ENCODE measurements at places on chromosomes 7 and 10.
A peak's percentile ranks its signal among the peaks of the same experiment; 100 is the strongest.

GRCh38 chr10:85900061-85900460, 466.5 kb downstream of the GRID1 start:
- DNase-seq, result no peak

DNA sequence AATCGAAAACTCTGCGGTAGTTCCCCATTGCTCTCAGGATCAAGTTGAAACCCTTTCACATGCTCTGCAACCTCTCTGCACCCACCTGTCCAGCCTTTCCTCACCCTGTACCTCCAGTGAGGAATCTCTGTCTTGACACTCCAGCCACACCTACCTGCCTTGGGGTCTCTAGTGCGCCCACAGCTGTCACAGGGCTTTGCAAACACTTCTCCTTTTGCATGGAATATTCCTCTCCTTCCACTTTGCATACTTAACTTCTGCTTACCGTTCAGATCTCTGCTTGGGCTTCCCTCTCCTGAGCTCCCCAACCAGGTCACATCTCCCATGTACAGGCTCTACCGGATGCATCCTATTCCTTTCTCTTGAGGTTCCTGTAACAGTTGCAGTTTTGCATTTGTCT, 6.6 kb upstream of the ZYX start:
- DNase-seq, result no peak

GRCh38 chr7:57384380-57384779, 65.6 kb upstream of the ZNF716 start:
- no peak for DNase-seq

DNA sequence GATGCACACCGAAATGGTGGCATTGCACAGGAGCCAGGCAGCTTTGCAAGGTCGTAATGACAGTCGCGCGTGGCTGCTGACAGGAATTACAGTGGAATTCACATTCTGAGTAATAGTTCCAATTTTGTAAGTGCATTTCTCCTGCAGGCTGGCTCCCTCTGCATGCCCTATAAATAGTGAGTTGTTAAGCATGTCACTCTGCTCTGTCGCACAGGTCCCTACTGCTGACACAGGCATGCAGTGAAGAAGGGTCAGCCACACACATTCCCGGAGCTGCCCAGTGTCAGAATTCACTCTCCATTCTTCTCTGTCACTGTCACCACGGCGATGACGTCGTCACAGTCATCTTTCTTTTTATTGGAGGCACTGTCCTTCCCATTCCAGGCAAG, 49.2 kb upstream of the SHH start:
- no peak for DNase-seq

- no peak for DNase-seq
Observed at GRCh38 chr7:106117786-106118544, 5.9 kb upstream of the SYPL1 start.

GRCh38 chr7:89145801-89146200, 350.3 kb upstream of the TEX47 start:
- no peak for DNase-seq

GRCh38 chr7:67564959-67565358, 568.3 kb downstream of the TYW1 start:
- no peak for DNase-seq

DNA sequence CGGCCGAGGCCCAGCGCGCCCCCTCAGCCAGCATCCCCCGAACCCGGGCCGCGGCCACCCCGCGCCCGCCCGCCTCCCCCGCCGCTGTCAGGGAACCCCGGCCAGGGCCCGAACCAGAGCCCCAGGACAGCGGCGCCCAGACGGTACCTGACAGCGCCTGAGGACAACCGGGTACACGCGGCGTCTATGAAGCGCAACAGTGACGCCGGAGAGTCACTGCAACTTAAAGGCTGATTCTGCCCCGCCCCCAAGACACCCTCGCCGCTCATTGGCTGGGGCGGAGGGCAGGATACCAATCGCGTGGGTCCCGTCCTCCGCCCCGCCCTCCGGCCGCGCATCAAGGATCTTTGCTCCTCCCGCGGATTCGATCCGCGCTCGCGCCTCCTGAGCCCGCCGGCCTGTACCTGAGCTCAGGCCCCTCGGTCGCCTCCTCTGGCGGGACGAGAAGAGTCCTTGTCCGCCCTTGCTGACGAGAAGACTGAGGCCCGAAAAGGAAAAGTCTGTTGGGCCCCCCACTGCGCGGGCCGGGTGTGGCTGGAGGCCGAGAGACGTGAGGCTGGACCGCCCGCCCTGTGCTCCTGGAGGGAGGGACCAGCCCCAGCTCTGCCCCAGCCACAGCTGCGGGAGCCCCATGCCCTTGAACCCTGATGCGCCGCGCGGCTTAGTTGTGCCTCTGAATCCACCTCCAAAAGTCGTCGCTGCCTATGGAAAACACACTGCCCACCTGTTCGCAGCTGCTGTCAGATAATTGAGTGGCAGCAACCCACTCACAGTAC, at the start of gene OAT:
OAT (minus strand) TSS at position 198 of the 776 bp plus-strand sequence. CDS start 6,752 bp downstream, outside the sequence.
- DNase-seq, result peak; percentile 96
